ENCODE measurements at places on chromosomes 7 and 10.
A peak's percentile ranks its signal among the peaks of the same experiment; 100 is the strongest.

GRCh38 chr7:45122975-45123860 lies 11.7 kb upstream of the TBRG4 start:
- no peak for DNase-seq

GRCh38 chr7:31864646-31865045 lies 177.6 kb downstream of the PPP1R17 start:
- peak; percentile 28 for DNase-seq

GRCh38 chr7:79268730-79269129 lies 184.7 kb downstream of the MAGI2 start:
- DNase-seq = no peak

DNA sequence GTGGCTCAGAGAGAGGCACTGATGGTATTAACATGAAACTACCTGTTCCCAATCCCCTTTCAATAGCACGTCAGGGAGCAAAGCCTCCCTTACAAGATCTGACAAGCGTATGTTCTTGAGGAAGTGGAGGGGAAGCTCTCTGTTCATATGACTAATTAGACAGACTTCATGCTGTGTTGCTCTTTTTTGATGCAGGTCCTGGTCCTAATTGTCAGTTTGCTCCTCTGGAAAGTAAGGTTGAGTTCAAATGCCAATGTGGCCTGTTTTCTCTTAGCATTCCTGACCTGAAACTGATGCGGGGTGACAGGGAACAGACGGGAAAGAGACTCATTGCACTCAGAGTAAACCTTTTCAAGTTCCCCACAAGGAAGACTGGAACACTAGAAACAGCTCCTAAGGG lies 27.0 kb upstream of the TBX20 start:
- DNase-seq = no peak

- no peak for DNase-seq
Observed at GRCh38 chr7:8627325-8627724, 193.9 kb downstream of the NXPH1 start.
